ENCODE measurements at places on chromosomes 5 and 9.

- DNase-seq, result no peak
Observed at GRCh38 chr5:125323613-125324012, 577.2 kb upstream of the ZNF608 start.

GRCh38 chr5:147504011-147504410 lies 5.9 kb downstream of the DPYSL3 start:
- DNase-seq, result peak; percentile 46

DNA sequence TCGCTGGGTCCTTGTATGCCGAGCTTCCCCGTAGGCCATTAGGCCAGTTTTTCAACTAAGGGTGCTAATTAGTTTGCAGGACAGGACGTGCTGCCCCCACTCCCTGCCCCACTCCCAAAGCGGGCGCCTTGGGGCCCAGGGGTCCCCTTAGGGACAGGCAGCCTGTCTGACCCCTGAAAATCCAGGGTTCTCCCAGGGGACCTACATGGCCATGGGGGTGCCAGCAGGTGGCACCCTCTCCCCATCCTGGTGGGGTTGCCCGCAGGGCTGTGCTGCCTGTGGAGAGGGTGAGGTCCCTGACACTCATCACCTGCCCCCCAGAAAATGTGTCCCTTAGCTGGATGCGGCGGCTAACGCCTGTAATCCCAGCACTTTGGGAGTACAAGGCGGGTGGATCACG lies 8.5 kb upstream of the CCDC187 start:
- DNase-seq, result peak; percentile 88

- DNase-seq, result no peak
Observed at GRCh38 chr5:135171336-135171735, 137.3 kb upstream of the PITX1 start.

- DNase-seq, result no peak
Observed at GRCh38 chr9:125038166-125038565, 97.3 kb upstream of the GOLGA1 start.

DNA sequence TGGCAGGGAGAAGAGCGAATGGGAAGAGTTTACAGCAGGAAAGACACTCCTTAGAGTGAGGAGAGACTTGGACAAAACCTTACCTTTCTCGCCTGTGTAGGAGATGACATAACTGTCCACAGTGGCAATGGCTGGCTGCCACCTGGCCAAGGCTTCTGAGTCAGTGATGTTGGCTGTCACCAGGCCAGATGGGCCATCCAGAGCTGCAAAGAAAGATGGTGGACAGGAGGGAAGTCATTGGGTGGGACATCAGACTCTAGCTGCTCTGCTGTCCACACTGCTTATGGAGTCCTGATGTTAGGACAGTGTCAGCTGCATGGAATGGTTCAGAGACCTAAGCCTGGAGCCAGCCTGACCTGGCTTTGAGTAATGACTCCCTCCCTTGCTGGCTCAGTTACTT lies 79.8 kb downstream of the TNC start:
- DNase-seq, result no peak

DNA sequence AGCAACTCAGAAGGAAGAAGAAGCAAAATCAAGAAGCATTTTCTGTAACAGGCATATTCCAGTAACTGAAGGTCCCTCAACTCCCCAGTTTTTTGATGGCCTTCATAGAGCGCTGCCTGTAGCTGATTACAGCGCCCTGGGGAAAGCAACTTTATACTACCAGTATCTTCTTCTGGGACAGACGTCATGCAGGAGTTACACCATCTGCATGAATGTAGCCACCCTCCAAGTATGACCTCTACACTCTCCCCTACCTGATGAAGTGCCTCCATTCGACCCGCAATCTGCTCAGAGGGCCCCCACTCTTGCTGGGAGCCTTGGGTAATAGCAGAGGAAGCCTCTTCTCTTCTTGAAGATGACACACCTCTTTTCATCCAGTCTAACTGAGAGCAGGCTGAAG lies 21.0 kb upstream of the SH3TC2 start:
- no peak for DNase-seq

DNA sequence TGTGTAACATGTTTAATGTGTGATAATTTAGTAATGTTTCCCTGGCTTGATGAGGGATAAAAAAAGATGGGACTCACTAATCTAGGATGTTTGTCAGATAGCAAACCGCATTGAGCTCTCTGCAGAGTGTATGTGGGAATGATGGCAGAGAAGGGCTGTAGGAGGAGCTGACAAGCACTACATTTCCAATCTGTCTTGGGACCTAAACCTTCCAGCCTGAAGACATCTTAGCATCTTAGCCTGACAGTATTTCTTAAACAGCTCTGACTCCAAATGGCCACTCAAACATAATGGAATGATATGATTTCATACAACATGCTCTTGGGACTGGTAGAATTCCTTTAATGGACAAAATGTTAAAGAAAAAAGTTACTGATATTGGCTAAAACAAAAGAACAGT lies 116.7 kb downstream of the PPP2R2B start:
- no peak for DNase-seq

GRCh38 chr9:123508048-123508447 lies 152.1 kb downstream of the CRB2 start:
- DNase-seq, result peak; percentile 44

- DNase-seq, result no peak
Observed at GRCh38 chr9:130484362-130485072, 39.8 kb downstream of the ASS1 start.

DNA sequence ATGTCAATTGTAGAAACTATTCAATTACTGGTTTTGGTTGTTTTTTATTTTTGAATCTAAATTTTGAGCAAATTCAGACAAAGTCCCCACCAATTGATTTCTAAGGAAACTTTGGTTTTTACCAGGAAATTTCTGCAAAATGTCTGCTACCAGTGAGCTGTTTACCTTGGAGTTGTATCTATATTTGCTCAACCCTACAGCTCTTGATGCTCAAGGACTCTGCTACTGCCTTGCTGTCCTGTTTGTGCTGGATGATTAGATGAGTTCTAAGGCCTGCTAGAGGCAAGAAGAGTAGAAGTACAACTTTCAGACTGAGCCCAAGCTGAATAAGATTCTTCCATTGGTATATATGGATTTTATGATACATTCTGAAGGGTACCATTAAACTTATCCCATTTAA lies 42.6 kb upstream of the KIF2A start:
- DNase-seq, result no peak

DNA sequence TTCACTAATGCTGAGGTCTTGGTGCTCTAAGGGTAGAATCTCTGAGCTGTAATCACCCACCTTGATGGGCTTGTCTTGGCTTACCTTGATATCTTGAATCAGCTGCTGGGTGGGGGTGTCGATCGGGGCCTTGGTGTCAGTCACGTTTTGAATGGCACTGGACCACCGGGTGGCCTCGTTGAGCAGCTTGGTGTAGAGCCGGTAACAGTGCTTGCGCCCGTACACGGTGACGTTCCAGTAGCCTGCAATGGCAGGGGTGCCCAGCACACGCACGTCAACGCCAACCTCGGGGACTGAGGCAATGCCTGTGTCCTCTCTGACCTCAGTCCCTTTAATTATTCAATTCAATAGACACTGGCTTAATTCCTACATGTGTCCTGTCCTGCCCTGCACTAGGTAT lies 63.1 kb upstream of the RETREG1 start:
- DNase-seq, result no peak

GRCh38 chr9:94981723-94982090 lies 255.2 kb downstream of the AOPEP start:
- DNase-seq, result no peak

DNA sequence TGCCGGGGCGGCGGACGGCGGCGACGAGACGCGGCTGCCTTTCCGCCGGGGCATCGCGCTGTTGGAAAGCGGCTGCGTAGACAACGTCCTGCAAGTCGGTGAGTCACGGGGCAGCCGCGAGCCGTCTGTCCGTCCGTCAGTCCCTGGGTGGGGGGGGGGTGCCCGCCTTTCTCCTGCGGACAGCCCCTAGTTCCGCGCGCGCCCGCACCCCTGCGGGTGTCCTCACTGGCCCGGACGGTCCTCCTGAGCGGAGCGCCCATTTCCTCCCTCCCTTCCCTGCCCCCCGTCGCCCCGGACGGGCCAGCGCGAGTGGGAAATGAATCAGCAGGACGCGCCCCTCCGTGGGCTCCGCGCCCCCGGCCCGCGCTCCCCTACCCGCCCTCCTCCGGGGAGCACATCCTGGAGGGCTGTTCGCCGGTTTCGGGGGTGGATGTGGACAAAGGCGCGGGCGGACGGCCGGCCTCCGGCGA lies 828 bp downstream of the ZSWIM6 start:
- DNase-seq, result peak; percentile 49

DNA sequence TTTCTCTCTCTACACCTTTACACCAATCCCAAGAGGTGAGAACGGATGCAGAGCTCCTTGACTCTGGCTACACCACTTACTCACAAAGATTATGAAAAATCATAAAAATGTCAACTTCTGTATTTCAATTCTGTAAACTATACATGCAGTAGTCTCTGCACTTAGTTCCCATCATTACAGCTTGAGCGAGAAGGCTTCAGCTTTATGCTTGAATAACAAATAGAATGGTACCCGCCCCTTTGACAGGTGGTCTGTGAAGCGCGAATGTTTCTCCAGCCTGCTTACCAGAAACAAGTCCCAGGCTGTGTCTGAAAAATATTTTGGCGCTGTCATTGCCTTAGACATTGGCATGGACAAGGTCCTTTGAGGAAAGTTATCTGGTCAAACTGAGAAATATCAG lies 562.4 kb upstream of the CLINT1 start:
- DNase-seq, result no peak

DNA sequence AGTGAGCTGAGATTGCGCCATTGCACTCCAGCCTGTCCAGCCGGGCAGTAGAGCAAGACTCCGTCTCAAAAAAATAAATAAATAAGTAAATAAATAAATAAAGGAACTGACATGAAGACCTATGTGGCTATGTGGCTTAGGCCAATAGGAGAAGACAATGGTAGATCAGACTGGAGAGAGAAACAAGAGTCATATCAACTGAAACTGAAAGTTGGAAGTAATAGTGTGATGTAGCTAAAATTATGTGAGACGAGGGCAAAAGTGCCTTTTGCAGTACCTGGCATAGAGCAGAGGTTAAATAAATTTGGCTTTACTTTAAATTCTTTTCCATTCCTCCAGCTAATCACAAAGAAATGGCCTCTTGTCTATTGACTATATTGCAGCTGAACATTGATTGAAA lies 7.3 kb downstream of the FBP2 start:
- DNase-seq, result no peak

- DNase-seq, result no peak
Observed at GRCh38 chr5:176817369-176817840, 7.0 kb downstream of the UNC5A start.

GRCh38 chr9:249025-249424 lies 34.4 kb downstream of the DOCK8 start:
- DNase-seq, result no peak

DNA sequence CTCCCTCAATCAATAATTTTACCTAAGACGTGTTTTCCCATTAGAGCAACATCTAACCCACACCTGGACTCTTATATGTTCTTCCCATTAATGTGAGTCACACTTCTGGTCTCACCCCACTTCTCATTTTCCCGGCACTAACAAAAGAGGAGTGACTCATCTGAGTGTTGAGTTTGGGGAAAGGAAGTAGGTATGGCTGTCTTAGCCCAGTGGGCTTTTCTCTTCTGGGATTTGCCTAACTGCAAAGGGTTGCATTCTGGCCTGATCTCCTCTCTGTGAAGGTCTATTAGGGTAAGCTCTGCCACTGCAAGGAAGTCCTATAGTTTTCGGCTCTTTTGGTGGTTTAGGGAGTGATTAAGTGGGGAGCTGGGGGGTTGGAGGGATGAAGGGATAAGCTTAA lies 195.6 kb downstream of the KIAA0825 start:
- no peak for DNase-seq

DNA sequence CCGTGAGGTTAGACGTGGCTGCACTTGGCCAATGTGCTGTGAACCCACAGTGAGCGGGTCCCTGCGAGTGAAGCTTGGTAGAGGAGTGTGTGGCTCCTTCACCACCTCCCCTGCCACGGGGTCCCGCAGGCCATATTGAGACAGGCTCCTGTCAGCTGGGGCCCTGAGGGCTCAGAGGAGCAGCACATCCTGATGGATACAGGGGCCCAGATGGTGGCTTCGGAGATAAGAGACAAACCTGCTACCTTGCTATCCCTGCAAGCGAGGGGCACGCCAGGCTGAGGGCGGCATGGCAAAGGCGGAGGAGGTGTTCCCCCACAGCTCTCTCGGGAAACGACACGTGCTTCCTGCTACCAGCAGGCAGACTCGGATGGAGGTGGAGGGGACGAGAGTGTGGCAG lies 33.1 kb downstream of the SLC6A3 start:
- no peak for DNase-seq

- peak; percentile 55 for DNase-seq
Observed at GRCh38 chr9:107484117-107484723, 5.3 kb downstream of the KLF4 start.

- DNase-seq, result no peak
Observed at GRCh38 chr5:142874540-142874939, 104.4 kb downstream of the ARHGAP26 start.

GRCh38 chr5:37816883-37817282 lies 23.0 kb downstream of the GDNF start:
- peak; percentile 53 for DNase-seq

DNA sequence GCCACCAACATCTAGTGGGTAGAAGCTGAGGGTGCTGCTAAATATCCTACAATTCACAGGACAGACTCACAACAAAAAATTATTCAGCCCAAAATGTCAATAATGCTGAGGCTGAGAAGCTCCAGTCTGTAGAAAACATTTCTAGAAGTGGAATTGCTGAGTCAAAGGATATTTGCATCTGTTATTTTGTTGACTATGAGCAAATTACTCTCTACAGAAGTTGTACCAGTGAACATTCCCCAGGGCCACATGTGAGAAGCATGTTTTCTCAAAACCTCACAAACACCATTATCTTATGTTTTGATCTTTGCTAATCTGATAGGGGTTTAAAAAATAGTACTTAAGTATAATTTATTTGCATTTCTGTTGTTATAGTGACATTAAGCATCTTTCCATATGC lies 15.4 kb downstream of the ITK start:
- no peak for DNase-seq

- DNase-seq, result no peak
Observed at GRCh38 chr5:65076251-65076869, 307.6 kb downstream of the CWC27 start.

GRCh38 chr9:85944672-85945071 lies 3.7 kb downstream of the NAA35 start:
- no peak for DNase-seq

DNA sequence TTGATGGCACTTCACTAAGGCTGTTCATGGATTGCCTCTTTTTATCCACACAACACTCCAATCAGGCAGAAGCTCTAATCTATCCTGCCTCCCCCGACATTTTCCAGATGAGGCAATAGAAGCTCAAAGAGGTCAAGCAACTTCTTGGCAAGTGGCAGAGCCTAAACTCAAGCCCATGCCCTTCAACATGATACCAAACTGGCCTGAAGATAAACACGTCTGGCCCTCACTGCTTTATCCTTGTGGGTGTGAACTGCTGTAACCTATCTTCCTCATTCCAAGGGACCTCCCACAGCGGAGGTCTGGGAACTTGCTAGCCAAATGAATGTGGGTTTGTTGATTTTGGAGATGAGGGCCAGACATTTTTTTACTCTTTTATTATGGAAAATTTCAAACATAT lies 9.5 kb downstream of the SLC35A4 start:
- DNase-seq, result no peak

- peak; percentile 12 for DNase-seq
Observed at GRCh38 chr5:142924135-142924883, 154.1 kb downstream of the ARHGAP26 start.
